ENCODE measurements at places on chromosomes 13 and 19.

DNA sequence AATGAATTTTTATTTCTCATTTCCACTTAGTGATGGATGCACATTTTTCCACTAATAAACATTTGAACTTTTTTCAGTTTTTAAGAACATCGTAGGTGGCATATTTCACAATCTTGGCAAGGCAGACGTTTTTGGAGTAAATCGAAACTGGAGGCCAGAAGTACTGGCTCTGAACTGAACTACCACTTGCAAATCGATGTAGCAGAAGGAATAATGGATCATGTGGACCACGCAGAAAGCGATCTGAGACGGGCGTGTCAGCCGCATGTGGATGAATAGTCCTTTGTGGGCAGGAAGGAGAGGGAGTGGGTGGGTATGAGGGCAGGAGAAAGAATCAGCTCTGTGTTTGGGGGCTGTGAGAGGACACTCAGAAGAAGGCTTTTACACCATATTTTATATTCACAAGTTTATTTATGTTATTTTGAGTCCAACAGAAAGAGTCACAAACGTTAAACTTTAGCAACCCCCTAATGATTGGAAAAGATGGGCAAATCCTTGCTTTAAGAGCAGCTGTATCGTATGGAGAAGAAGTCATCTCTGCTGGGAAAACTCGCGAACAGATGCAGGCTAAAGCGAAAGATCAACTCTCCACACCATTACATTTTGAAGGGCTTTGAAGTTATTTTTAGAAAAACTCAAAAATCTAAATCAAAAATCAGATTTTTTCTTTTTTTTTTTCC lies 90.5 kb downstream of the COL4A2 start:
- no peak for DNase-seq

DNA sequence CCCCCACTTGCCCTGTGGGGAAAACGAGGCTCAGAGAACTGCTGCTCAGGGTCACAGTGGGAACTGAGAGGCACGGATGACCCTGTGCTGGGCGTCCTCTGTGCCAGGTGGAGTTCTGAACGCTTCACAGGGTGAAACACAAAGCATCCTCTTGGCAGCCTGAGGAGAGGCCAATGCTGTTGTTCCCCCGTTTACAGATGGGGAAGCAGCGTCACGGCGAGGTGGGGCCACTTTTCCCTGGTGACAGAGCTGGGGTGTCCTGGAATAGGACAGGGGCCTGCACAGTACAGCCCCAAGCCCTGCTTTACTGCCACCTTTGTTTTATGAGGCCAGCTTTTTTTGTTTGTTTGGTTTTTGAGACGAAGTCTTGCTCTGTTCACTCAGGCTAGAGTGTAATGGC lies 22.1 kb downstream of the DHX34 start:
- no peak for DNase-seq

DNA sequence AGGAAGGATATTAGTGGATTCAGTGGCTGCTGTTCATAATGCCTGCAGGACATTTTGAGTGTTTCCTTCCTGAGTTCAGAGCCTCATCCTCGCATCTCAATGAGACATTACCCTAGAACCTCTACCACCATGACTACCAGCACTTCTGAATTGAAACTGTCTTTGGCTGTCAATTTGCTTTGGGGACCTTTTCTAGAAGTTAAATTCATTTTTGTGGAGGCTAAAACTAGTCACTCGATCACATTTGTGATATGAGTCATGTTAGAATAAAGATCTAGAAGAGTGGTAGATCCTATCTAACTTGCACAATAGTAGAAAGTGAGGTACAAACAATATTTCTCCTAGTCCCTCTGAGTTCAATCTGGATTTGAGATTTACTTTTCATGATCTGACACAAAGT lies 124.9 kb downstream of the KCNRG start:
- DNase-seq: no peak

- DNase-seq: no peak
Measured at GRCh38 chr19:33397536-33398360, 24.2 kb downstream of the CEBPG start.

DNA sequence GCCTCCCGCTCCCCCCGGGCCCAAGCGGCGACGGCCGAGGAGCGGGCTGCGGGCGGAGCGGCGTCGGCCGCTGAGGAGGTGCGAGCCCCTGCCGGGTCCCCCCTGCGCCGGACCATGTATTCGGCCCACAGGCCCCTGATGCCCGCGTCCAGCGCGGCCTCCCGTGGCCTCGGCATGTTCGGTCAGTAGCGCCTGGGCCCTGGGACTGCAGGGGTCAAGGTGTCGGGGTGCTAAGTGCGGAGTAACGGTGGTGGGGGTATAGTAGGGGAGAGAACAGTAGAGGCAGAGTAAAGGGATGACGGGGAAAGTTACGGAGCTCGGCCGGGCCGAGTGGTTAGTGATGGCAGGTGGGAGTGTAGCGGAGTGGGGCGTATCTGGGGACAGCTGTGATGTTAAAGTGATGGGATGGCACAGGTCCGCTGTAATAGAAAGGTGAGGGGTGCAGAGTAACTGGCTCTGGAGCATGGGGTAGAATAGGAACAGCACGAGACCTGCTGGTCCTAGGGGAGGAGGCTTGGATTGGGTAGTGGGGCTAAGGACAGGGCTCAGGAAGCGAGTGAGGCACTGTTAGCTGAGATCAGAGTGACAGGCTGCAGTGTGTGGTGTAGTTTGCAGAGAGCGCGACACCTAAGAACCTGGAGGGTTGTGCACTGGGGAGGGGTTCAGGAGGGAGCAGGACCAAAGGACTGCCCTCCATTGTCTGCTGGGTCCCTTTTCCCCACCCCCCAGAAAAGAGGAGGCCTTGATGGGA lies 15.7 kb downstream of the CIC start:
- no peak for DNase-seq

DNA sequence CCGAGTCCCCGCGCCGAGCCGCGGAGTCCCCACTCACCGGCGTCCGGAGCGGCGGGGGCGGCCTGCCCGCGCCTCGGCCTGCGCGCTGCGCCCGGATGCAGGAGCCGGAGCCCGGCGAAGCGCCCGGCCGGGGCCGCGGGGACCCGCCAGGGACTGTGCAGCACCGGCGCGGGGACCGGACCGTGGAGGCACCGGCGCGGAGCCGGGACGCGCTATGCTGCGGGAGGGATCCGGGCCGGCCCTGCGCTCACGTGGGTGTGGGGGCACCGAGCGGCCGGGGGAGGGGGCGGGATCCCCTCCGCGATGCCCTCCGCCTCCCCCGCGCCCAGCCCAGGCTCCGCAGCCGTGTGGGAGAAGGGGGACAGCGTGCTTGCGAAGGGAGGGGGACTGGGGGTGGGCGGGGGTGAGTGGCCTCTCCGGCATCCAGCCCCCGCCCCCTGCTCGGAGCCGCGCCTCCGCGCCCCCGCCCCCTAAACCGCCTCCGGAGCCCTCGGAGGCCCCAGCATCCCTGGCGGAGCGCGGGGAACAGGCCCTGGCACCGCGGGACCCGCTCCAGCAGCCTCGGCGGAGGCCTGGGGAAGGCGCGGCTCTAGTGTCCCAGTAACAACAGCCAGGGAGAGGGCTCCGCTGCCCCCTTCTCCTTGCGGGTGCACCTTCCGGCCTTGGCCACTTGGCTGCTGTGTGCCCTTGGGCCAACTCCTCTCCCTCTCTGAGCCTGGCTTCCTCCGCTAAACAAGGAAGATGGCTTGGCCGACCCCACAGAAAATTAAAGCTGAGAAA lies at the start of gene SLC1A6:
Gene SLC1A6, minus strand, starts transcription at position 389 of the 780 bp plus-strand sequence. CDS start 6,954 bp downstream, outside the sequence.
- DNase-seq: no peak

GRCh38 chr13:94481941-94482340 lies 2.5 kb upstream of the DCT start:
- DNase-seq: no peak

DNA sequence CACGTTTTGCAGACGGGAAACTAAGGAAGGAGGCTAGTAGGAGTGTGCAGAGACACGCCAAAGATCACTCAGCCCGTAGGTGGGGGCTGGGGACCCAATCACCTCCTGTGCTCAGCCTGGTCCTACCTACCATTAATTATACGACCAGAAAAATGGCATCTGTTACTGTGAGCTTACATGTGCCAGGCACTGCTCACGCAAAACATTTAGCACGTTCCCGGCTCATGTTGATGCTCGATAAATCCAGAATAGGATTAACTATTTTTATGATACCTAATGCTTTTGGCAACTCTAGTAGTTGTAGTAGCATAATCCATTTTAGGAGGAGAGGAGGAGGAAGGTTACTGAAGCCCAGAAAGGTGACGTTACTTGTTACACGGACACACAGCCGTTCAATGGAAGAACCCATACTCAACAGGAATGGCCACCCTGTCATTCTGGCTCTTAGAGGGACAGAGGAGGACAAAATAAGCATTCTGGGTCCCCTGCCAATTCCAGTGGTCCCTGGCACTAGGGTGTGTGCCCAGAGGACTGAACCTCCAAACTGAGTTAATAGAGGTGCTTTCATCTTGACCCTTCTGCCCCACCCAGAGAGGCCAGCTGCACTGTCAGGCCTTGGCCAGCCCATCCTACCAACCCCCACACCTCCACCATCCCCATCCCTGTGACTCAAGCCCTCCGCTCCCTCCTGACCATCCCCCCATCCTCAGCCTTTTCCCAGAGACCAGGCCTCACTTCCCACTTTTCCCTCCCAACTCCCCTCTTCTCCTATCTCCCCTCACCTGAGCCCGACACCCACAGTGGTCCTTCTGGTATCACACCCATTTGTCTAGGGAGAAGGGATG lies 5.0 kb upstream of the EML2 start:
- no peak for DNase-seq

GRCh38 chr19:39737891-39738290 lies at the start of gene CLC:
TSS of gene CLC (minus strand) at chr19:39738029. CDS start at chr19:39737952, 77 bp downstream.
- no peak for DNase-seq

GRCh38 chr13:24220086-24220703 lies 59.7 kb downstream of the SPATA13 start:
- no peak for DNase-seq

DNA sequence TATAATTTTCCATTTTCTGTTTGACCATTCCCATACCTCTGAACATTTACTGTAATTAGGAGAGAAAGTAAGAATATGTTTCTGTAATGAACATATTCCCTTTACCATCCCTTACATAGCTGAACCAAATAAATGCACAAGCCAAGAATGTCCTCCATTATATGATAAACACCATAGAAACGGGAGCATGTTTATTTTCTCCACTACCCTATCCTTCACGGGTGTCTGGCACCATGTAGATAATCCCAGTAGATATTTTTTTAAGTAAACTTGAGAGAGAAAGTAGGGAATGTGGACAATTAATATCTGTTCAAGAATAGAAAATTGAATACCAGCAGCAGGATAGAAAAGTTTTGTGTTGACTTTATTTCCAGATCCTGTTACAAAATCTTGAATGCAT lies 928.4 kb downstream of the EFNB2 start:
- DNase-seq: no peak

DNA sequence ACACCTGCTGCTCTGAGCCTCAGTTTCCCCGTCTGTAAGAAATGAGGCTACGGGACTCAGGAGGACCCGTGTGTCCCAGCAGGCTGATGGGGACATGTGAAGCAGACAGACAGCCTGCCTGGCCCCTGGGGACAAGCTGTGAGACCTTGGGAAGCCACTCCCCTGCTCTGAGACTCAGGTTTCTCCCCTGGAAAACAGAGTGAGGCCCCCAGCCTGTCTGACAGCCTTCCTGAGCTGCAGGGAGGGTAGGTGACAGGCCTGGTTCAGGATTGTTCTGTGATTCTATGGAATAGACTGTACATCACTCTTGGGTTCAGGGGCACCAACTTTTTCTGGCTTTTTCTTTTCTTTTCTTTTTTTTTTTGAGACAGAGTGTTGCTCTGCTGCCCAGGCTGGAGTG lies 2.9 kb upstream of the NTF4 start:
- no peak for DNase-seq

DNA sequence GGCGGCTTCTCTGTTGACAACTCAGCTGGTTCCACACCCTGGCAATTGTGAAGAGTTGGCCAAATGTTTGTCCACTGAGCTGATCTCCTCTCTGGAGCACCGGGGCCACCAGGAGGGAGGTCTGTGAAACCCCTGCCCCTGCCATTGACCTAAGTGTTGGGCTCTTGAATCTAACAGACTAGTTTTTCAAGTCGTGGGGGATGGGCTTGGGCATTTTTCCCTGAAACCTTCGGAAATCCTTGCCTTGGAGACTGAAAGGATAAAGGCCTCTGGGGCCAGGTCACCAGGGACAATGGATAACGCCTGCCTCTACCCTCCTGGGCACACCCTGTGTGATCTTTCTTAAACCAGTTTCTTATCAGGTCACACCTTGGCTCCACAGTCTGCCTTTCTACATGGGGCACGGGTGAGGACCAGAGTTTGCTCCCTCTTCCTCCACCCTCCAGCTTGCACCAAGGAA lies 881 bp downstream of the GEMIN7 start:
- no peak for DNase-seq

GRCh38 chr19:18438331-18439024 lies 545 bp upstream of the ISYNA1 start:
- DNase-seq: no peak

GRCh38 chr19:53432088-53432661 lies 391 bp downstream of the ZNF761 start:
- no peak for DNase-seq

Measured in stimulated activated CD4-positive, alpha-beta T cell treated with anti-CD3 and anti-CD28 coated beads, Interleukin-15, amount 100 ng/mL, for 1 hour (primary cell).